ENCODE measurements at places on chromosomes 13 and 19.

- DNase-seq = no peak
These were observed 16.5 kb downstream of the NFIX start for GRCh38 chr19:13011653-13012389.

DNA sequence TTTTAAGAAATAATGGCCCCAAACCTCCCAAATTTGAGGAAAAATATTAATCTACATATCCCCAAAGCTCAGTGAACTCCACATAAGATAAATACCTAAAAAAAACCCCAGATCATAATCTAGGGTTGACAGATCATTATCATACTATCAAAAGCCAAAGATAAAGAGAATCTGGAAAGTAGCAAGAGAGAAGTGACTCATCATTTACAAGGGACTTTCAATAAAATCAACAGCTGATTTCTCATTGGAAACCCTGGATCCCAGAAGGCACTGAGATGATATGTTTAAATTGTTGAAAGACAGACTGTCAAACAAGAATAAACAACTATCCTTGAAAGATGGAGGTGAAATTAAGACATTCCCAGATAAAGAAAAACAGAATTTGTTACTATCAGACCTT lies 199.3 kb downstream of the KCNRG start:
- no peak for DNase-seq

GRCh38 chr19:17237747-17238706 lies 7.7 kb downstream of the NR2F6 start:
- DNase-seq = no peak

- no peak for DNase-seq
These were observed 74.4 kb upstream of the FARP1 start for GRCh38 chr13:98068521-98068920.

DNA sequence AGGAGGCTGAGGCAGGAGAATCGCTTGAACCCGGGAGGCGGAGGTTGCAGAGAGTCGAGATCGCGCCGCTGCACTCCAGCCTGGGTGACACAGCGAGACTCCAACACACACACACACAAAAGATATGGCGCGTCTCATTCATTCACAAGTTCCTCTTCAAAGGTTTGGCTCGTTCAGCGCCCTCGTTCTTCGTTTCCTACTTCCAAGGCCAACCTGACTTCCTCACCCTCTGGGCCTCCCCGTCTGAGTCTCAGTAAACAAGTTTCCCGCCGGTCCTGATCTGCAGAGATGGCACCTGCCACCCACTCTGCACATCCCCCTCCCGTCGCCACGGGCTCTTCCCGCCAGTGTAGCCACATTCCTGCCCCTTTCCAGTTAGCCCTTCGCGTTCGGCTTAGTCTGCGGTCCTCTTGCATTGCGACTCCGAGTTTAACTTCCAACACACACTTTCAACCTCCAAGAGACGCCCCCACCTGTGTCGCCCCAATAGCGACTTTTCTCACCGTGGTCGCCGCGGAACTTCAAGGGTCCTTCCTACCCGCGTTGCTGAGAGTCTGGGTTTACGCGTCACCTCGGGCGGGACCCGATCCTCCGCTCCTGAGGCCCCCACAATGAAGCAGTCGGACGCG lies 1.3 kb upstream of the BSG start:
- peak; percentile 47 for DNase-seq

GRCh38 chr13:110965038-110965754 lies 50.3 kb upstream of the ANKRD10 start:
- DNase-seq = no peak

DNA sequence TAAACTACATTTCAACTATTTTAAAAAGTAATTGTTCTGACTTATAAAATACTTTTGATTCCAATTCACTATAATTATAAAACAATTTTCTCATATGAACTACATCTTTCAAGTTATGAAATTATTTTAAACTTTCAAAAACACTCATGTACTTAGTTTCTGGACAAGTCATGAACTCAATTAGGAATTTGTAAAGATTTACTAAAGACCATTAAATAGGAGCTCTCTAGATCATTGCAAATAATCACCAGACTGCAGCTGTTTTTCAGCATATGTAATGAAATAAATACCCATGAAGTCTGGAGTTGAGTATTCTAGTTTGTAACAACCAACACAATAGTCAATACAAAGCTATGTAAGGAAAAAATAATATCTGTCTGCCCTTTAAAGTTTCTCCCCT lies 605.1 kb upstream of the MIR17HG start:
- DNase-seq = no peak

GRCh38 chr19:532561-533363 lies 1.2 kb downstream of the CDC34 start:
- DNase-seq = peak; percentile 71

DNA sequence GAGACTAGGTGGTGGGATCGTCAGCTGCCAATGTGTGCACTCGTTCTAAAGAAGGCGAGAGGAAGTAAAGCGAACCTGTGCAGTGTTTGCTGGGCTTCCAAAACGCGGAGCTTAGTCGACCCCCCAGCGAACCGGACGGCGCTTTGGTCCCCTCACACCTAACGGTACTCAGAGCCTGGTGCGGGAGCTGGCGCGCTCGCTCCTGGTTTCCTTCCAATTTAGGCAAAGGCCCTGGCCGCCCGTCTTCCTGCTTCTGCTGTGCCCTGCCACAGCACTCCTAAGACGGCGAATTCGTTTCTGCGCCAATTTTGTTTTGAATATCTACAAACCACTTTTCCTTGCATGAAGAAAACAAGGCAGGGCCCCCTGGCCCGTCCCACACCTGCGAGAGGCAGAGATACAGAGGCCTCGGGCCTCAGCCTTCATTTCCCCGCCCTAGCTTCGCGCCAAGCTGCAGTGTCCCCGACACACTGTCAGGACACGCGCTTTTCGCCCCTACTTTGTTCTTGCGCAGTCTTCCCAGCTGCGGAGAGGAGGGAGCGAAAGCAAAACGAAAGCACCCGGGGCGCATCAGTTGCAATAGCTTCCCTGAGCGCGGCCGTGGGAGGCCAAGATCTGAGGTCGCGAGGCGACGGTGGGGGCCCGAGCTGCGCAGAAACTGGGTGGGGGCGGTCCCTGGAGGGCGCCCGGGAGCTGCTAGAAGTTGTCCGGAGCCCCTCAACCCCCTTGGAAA lies 111.9 kb downstream of the KCNRG start:
- DNase-seq = no peak

DNA sequence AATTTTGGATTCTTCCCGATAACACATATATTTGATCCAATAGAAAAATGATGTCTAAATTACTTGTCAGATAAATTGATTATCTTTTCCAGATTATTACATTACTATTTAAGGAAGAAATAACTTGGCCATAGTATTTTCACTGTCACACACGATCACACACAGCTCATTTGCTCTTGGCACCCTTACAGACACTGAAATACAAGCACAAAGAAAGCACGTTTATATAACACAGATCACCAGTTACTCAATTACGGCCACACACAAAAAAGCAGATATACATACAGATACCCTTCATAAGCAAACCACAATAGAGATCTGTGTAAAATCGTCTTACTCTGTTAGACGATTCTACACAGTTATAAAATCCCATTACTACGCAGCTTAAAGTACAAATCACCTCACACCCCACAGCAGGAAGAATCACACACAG lies 716 bp upstream of the ZNF420 start:
- no peak for DNase-seq

GRCh38 chr19:41484822-41485221 lies 41.9 kb downstream of the ERICH4 start:
- no peak for DNase-seq

DNA sequence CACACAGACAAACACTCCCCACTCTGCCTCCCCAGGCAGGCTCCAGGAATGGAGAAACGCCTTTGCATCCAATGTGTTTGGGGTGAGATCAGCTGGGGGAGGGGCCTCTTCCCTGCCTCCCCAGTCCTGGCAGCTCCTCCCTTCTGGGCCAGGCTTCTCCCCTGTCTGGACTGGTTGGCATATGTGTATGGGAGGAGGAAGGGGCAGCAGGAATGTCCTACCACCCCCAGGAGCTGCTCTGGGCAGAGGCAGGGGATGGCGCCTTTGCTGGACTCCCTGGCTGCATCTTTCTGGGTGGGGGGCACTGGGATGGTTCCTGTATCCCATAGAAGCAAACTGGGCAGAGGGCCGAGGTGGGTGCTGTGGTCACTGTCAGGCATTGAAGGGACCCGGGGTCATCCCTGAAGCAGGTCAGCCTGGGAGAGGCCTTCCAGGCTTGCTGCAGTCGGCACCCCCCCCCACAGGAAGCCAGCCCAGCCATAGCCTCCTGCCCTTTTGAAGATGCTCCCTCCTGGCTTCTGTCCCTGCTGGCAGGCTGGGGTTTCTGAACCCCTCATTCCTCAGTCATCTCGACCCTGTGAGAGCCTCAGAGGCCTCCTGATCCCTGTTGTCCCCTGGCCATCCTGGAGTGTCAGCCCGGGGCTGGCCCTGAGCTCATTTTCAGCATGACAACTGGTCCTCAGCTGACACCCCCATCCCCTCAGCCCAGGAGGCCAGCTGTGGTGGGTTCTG lies 21.2 kb upstream of the SLC7A10 start:
- no peak for DNase-seq

DNA sequence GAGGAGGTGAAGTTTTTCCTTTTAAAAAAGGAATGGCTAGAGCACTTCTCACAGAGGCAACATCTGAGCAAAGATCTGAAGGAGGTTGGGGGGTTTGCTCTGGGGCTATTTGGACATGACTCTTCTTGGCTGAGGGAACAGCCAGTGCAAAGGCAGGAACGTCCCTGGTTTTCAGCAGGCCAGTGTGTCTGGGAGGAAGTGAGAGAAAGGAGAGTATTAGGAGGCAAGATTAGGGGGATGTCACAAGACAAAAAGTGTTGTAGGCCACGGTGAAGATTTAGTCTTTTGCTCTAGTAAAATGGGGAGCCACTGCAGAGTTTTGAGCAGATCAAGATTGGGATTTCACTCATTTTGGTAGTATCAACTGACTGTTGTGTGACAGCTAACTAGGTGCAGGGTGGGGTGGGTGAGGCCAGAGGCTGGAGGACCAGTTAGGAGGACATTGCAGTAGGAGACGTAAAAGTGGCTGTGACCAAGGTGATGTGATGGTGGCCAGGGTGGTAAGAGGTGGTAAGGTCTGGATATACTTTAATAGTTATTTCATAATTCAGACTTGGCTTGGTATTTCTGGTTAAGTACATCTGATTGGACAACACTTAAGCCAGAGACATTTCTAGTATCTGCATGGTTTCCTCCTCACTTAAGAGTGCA lies 40.6 kb downstream of the WDFY2 start:
- no peak for DNase-seq

GRCh38 chr19:48644839-48645619 lies 958 bp downstream of the CA11 start:
- DNase-seq = peak; percentile 58

DNA sequence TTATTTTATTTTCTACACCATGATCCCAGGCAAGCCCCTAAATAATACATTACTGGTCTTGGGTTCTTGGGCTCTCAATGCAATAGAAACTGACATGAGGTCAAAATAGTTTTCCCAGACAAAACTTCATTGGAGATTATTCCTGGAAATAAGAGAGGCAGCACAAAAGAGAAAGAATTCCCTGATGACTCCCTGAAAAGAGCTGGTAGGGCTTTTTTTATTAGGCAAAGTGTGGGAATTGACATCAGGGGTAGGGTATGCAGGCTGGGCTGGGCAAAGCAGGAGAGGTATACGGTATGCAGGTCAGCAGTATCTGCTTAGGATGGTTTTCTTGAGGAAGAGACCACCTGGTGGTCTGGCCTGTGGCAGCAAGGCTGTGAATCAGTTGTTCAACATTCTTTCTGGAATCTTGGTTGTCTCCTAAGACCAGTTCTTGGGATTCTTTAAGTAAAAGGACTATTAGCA lies 9.3 kb upstream of the IGFL3 start:
- DNase-seq = no peak

GRCh38 chr19:49243129-49243528 lies 81.9 kb downstream of the SLC6A16 start:
- no peak for DNase-seq

- no peak for DNase-seq
These were observed 1.8 kb downstream of the TMEM91 start for GRCh38 chr19:41377977-41378709.

DNA sequence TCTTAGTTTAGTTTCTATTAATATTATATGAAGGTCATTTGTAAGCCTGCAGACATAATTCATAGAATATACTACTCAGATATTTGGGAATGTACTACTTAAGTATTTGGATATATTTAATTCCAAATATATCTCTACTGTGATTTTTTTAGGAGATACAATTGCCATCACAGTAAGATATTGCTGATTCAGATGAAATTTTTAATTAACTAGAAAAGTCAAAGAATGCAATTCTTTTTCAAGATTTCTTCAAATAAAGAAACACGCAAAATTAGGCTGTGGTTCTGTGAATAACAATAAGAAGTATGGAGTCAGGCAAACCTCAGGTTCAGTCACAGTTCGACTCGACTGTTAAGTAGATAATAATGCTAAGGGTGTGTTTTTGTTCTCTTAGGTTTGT lies 550.4 kb upstream of the GPC6 start:
- no peak for DNase-seq

- DNase-seq = no peak
These were observed 48.6 kb upstream of the WASF3 start for GRCh38 chr13:26508885-26509284.

DNA sequence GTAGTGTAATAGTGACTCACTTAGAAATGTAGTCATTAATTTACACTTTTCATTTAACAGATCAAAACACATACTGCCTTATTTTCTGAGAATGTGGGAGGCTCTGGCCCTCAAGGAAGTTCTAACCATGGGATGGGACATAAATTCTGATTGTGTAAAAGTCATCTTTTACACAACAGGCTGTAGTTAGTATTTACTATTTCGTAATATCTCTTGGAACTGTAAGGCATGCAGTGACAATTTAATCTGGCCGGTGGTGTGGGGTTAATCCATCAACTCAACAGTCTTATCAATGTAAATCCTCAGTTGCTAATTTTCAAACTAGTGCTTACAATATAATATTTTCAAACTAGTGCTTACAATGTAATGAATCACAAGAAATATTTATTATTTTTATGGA lies 1599.2 kb downstream of the EFNB2 start:
- DNase-seq = no peak

DNA sequence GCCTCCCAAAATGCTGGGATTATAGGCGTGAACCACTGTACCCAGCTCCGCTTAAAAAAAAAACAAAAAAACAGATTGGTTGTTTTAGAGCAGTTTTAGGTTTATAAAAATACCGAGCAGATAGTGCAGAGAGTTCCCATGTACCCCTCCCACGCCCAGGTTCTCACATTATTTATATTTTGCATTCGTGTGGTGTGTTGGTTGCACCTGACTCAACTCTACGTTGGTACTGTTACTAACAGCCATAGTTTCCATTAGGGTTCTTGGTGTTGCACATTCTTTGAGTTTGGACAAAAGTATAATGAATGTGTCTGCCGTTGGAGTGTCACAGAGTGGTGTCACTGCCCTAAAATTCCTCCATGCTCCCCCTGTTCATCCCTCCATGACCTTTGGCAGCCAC lies 29.1 kb downstream of the MYO9B start:
- DNase-seq = no peak

GRCh38 chr19:41426952-41427646 lies at the start of gene B3GNT8:
Gene B3GNT8, minus strand, starts transcription at chr19:41427374. Its CDS starts 596 bp downstream, at chr19:41426778.
- DNase-seq = peak; percentile 90

Data from NCI-H1105 (cell line).